Activated T-cell treated with anti-CD3 and anti-CD28 coated beads for 48 hours (primary cell): ENCODE measurements at places on chromosomes 2 and 18.

- peak; percentile 55 for DNase-seq
These were observed 1.2 kb downstream of the ANKMY1 start for GRCh38 chr2:240556553-240557100.

- DNase-seq, result no peak
These were observed 224.7 kb upstream of the CDH7 start for GRCh38 chr18:65526099-65526498.

DNA sequence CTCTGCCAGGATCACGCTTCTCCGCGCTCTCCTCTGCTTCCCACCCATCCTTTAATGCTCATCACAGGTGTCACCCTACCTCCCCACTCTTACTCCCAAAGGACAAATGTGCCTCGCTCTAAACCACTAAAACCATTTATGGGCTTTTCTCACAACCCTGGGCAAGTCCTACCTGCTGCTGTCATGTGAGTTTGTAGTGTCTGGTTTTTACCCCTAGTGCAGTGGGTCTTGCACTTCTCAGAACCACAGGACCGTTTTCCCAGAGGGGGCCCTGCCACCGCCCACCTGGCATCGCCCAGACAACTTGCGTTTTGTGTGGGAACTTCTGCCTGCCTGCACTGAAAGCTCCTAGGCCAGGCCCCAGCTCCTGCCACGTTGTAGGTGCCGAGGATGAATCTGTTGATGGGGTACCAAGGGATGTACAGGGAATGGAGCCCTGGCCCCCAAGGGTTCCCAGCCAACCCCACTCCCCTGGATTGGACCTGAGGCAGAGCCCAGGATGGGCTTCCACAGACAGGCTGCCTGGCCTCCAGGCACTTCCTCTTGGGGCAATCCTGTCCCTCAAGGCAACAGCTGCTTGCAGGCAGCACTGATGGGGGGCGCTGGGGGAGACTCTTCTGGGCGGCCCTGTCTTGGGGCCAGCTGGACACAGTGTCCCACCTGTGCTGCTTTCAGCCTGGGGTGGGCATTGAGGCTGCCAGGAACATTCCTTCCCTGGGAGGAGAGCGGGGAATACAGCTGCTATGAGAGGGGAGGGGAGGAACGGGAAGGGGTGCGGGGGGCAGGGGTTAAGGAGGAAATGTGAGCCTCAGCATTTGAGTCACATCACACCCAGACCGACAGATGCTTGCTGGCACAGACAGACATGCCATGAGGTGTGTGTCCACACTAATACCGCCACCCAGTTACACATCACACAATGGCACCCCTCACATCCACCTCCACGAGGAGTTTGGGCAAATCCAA lies 176.3 kb downstream of the ZFP36L2 start:
- DNase-seq, result no peak

DNA sequence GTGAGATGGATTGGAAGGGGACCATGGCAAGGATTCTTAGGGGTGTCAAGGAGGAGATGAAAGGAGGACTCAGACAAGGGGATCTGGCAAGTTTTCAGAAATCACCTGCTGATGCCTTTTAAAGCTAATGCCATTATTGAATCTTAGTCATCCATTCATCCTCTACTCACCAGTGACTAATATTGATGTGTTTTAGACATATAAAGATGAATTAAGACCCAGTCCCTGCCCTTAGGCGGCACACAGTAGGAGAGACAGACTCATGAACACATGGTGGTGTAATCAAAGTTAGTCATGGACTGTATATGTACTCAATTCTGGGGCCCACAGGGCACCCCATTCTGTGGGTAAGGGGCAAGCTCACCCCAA lies 56.5 kb upstream of the ATL2 start:
- no peak for DNase-seq
